Renal cortical epithelial cell (primary cell): ENCODE measurements at places on chromosomes 6 and 20. TPM values are rescaled to one million over a fixed set of nuclear protein-coding genes. Genes with fewer than 3 reads are reported as not detected.

- no peak for DNase-seq
These were observed 5.9 kb downstream of the DHX35 start for GRCh38 chr20:38968090-38968489.

GRCh38 chr20:45290677-45291355 is 15.8 kb upstream of the RBPJL start:
- peak; percentile 61 for DNase-seq

DNA sequence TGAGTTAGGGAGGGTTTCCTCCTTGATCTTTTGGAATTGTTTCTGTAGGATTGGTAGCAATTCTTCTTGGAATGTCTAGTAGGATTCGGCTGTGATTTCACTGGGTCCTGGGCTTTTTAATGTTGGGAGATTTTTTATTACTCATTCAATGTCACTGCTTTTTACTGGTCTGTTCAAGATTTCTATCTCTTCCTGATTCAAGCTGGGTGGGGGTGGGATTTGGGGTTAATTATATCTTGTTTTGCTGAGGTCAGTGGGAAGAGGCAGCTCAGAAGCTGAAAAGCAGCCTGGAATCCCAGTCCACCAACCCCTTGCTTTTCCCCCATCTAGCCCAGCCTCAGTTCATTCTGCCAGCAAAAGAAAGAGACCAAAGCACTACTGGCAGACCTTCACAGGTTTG is 39.6 kb downstream of the SUMO4 start:
- no peak for DNase-seq

The GNRH2 gene
- total RNA-seq = not detected in 2 replicates

The PRDM13 gene
- not detected in 2 replicates for total RNA-seq

- DNase-seq = no peak
These were observed at the start of gene C6orf132 for GRCh38 chr6:42142118-42142835. Gene C6orf132, minus strand, starts transcription at chr6:42142620. Its CDS starts 176 bp downstream, at chr6:42142444.

GRCh38 chr6:43286456-43286979 is 11.5 kb upstream of the SLC22A7 start:
- DNase-seq = no peak

The GJA1 gene
- total RNA-seq = 33.6 and 42.2 TPM in 2 replicates

DNA sequence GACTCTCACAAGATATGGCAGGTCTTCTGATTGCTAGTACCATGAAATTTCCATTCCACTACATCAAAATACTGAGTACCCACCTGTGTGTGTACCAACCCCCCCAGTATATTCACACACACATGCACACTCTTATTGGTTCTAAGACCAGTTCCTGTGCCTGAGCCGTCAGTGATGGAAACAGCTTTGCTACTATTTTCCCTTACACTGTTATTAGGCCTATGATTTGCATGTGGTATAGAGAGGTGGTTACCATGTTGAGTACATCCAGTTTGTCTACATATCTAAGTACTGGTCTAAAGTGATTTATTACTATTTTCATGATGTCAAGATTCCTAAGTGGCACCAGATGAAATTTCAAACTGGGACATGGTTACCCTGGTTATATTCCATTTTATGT is 459.9 kb downstream of the BCKDHB start:
- DNase-seq = no peak

GRCh38 chr6:467671-468082 is 76.1 kb downstream of the IRF4 start:
- no peak for DNase-seq

DNA sequence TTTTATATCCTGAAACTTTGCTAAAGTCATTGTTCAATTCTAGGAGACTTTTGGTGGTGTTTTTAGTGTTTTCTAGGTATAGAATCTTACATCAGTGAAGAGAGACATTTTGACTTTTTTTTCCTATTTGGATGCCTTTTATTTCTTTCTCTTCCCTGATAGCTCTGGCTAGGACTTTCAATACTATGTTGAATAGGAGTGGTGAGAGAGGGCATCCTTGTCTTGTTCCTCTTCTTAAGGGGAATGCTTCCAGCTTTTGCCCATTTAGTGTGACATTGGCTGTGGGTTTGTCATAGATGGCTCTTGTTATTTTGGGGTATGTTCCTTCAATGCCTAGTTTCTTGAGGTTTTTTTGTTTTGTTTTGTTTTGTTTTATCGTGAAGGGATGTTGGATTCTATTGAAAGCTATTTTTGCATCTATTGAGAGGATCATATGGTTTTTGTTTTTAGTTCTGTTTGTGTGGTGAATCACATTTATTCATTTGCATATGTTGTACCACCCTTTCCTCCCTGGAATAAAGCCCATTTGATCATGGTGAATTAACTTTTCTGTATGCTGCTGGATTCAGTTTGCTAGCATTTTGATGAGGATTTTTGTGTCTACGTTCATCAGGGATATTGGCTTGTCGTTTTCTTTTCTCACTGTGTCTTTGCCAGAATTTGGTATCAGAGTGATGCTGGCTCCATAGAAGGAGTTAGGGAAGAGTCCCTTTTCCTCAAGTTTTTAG is 540.1 kb upstream of the FLRT3 start:
- no peak for DNase-seq

DNA sequence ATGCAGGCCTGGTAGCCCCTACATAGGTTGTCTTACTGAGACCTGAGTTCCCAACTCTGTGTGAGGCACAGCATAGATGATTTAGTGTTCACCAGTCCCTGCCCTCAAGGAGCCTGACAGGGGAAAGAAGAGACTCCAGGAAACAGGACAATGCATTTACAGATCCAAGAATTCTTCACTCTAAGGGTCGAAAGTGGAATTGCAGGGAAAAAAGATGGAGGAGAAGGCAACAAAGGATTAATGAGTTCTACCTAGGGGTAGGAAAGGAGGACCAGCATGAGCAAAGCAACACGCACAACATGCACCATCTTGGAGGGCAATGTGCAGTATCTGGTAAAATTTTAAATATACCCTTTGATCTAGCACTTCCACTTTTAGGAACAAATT is 5.9 kb downstream of the SPAG4 start:
- no peak for DNase-seq

- DNase-seq = peak; percentile 69
These were observed 950 bp downstream of the PEDS1 start for GRCh38 chr20:50152394-50153152.

The HLA-DRA gene
- 0.52 and 0.70 TPM in 2 replicates for total RNA-seq

The VGLL2 gene
- total RNA-seq = 0.17 TPM in 1 of 2 replicates, not detected in the other

DNA sequence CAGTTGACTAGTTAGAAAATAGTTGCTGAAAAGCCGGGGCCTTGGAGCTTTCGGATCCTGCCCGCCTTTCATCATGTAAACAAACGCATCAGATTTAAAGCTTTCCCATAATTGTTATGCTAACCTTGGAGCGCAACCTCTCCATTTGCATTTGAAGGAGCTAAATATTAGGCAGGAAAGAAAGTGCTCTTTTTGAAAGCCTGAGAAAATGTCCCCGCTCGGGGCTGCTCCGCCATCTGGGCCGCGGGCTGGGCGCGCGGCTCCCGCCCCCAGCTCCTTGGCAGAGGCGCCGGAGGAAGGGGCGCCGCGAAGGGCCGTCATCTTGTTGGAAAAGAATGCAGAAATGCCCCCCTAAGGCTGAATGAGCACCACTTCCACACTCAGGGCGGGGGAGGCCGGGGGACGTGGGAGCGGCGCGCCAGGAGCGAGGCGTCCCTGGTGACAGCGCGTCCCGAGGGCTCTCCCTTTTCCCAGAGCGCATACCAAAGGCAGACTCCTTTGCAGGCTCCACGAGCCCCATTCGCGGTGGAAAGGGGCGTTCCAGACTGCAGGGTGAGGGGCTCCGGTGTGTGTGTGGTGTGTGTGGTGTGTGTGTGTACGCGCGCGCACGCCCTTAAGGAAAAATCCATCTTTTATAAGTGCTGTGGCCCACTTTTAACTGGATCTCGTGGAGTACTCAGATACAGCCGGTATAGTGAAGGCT is 145.6 kb upstream of the ID4 start:
- DNase-seq = no peak

- peak; percentile 52 for DNase-seq
These were observed 29.0 kb upstream of the EEF1E1 start for GRCh38 chr6:8131265-8131897.

The OR2H2 gene
- not detected in 2 replicates for total RNA-seq

GRCh38 chr6:28953585-28954258 is 29.9 kb upstream of the TRIM27 start:
- peak; percentile 25 for DNase-seq

The FAM209B gene
- total RNA-seq = not detected in 2 replicates

- no peak for DNase-seq
These were observed 1.5 kb upstream of the CRIP3 start for GRCh38 chr6:43310134-43310533.

- no peak for DNase-seq
These were observed 43.5 kb downstream of the KIF6 start for GRCh38 chr6:39681674-39682121.

GRCh38 chr20:57482148-57482547 is 42.8 kb downstream of the CTCFL start:
- DNase-seq = no peak

DNA sequence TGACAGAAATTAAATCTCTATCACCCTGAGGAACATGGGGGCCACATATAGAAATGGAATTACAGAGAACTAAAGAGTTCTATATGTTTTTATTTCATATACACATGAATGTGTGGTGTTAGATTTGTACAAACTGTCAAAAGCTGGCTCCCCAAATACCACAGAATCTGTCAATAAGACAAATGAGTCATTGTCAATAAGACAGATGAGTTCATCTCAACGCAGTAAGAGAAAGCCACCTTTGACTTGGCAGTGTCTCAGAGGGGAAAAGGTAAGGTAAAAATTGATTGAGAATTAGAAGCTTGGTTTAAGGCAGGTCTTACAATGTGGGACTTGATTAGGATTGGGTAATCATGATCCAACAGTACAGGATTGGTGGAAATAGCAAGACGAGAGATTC is 124.2 kb upstream of the GPR6 start:
- DNase-seq = no peak

DNA sequence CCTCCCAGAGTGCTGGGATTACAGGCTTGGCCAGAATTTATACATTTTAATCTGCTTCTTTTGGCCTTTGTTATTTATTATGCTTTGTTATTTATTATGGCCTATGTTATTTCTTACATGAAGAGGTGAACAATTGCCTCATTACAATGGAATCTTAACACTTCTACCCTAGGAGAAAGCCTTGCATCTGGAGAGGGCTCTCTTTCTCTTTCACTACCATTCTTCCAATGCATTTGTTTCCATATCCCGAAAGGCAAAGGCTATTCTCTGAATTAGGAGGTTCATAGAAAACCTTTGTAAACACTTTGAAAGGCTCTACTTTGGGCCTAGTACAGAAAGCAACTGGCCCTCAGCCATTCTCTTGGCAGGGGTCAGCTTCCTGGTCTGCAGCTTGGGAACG is 19.9 kb upstream of the DEK start:
- DNase-seq = no peak

GRCh38 chr6:14635934-14636591 is 518.5 kb downstream of the CD83 start:
- no peak for DNase-seq

- no peak for DNase-seq
These were observed 4.7 kb downstream of the SLC2A10 start for GRCh38 chr20:46713957-46714834.

The GNL1 gene
- 32.2 and 49.8 TPM in 2 replicates for total RNA-seq

GRCh38 chr6:6746970-6747338 is 158.4 kb downstream of the LY86 start:
- DNase-seq = no peak

GRCh38 chr20:22818636-22819035 is 216.5 kb upstream of the SSTR4 start:
- no peak for DNase-seq

DNA sequence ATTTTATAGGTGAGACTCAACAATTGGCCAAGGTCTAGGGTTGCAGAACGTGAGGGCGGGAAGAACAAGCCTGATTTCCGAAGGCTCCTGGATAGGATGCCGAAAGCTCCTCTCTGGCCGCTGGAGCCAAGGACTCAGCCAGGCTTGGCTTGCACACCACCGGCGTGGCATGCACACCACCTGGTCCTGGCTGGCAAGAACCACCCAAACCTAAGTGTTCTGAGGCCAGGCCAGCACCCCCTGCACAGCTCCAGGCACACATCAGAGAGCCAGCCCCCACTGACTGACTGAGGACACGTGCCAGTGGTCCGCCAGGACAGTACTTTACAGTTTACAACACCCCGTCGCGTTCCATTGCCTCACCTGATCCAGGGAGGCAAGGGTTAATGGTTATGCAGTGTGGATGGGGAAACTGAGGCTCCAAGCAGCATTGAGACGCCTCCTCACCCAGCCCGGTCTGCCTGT is 414 bp downstream of the TGM2 start:
- no peak for DNase-seq

The COL21A1 gene
- 0.50 TPM in 1 of 2 replicates, not detected in the other for total RNA-seq

GRCh38 chr6:70059039-70059719 is 192.8 kb downstream of the COL19A1 start:
- no peak for DNase-seq

- peak; percentile 19 for DNase-seq
These were observed at the start of gene RRAGD for GRCh38 chr6:89412071-89413005. Gene RRAGD, minus strand, starts transcription at chr6:89412273. Its CDS starts 280 bp downstream, at chr6:89411993.

GRCh38 chr6:89993411-89993810 is 99.1 kb downstream of the GJA10 start:
- DNase-seq = no peak

The SLC22A1 gene
- 0.50 TPM in 1 of 2 replicates, not detected in the other for total RNA-seq
